Ovary (tissue), 10 donors: ENCODE measurements at places on chromosomes 2 and 18. TPM values are rescaled to one million over a fixed set of nuclear protein-coding genes. Genes with fewer than 3 reads are reported as not detected.

HDHD2 gene
- 19.0 TPM for polyA plus RNA-seq

SULT1C2 gene
- polyA plus RNA-seq = 0.06 TPM

RPL31 gene
- polyA plus RNA-seq = 14,384 TPM

CSRNP3 gene
- polyA plus RNA-seq = 3.4 TPM

GULP1 gene
- polyA plus RNA-seq = 24.5 TPM

CFAP221 gene
- polyA plus RNA-seq = 0.24 TPM

SLC11A1 gene
- polyA plus RNA-seq = 0.83 TPM

SCN2A gene
- 0.15 TPM for polyA plus RNA-seq

SAG gene
- not detected for polyA plus RNA-seq

UBXN4 gene
- polyA plus RNA-seq = 82.0 TPM

SLC4A5 gene
- polyA plus RNA-seq = 1.4 TPM

RBKS gene
- 2.4 TPM for polyA plus RNA-seq

FHOD3 gene
- polyA plus RNA-seq = 62.5 TPM

LYG1 gene
- 0.96 TPM for polyA plus RNA-seq

HAT1 gene
- polyA plus RNA-seq = 30.1 TPM

ZNF385B gene
- polyA plus RNA-seq = 20.9 TPM

KCNK3 gene
- polyA plus RNA-seq = 78.2 TPM

EMX1 gene
- 0.28 TPM for polyA plus RNA-seq

LYPD1 gene
- 1.6 TPM for polyA plus RNA-seq

CARF gene
- 4.4 TPM for polyA plus RNA-seq

CPLX4 gene
- not detected for polyA plus RNA-seq

ASAP2 gene
- 15.5 TPM for polyA plus RNA-seq

FRZB gene
- polyA plus RNA-seq = 12.6 TPM

TMEM150A gene
- polyA plus RNA-seq = 17.8 TPM

SLC8A1 gene
- polyA plus RNA-seq = 17.5 TPM

CRACDL gene
- 2.2 TPM for polyA plus RNA-seq

VSNL1 gene
- polyA plus RNA-seq = 2.8 TPM

TRPM8 gene
- not detected for polyA plus RNA-seq
